ENCODE measurements at places on chromosomes 6 and 20.

- DNase-seq: no peak
These were observed 47.6 kb upstream of the SIM1 start for GRCh38 chr6:100512203-100512862.

GRCh38 chr20:5353624-5354496 is 37.1 kb upstream of the PROKR2 start:
- DNase-seq: no peak

- DNase-seq: no peak
These were observed 2.1 kb upstream of the TIAM2 start for GRCh38 chr6:154993026-154993425.

DNA sequence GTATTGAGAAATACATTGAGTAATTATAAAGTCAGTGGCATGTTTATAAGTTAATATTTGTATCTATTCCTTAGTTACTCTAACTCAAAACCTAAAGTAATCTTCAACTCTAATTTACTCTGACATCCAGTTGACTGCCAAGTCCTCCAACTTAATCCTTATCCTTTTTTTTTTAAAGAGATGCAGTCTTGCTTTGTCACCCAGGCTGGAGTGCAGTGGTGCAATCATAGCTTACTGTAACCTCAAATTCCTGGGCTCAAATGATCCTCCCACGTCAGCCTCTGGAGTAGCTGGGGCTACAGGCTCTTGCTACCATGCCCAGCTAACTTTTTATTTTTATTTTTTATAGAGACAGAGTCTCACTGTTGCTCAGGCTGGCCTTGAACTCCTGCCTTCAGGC is 24.4 kb downstream of the PTPN1 start:
- DNase-seq: no peak

- DNase-seq: peak; percentile 33
These were observed 78.1 kb downstream of the PRDM1 start for GRCh38 chr6:106163966-106164877.

GRCh38 chr6:44432726-44433125 is 45.2 kb downstream of the CDC5L start:
- DNase-seq: no peak
